ENCODE measurements at places on chromosomes 3 and 15. TPM values are rescaled to one million over a fixed set of nuclear protein-coding genes. Genes with fewer than 3 reads are reported as not detected.
A peak's percentile ranks its signal among the peaks of the same experiment; 100 is the strongest.

The SPINT1 gene
- 178 TPM for total RNA-seq

The TNFSF10 gene
- 10.4 TPM for total RNA-seq

DNA sequence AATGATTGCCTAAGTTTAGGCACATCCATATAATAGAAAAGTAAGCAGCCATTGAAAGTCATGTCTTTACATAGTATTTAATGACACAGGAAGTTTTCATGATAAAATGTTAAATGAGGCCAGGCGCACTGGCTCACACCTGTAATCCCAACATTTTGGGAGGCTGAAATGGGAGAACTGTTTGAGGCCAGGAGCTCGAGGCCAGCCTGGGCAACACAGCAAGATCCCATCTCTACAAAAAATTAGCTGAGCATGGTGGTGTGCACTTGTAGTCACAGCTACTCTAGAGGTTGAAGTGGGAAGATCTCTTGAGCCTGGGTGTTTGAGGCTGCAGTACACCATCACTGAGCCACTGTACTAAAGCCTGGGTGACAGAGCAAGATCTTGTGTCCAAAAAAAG is 59.4 kb downstream of the SETMAR start:
- H3K36me3 ChIP-seq, result peaks cover 12% of the 10 kb centered on the region
- peaks cover 4% of the 10 kb centered on the region for H3K4me1 ChIP-seq
- no peak for DNase-seq
- H3K27me3 ChIP-seq, result no peaks in the 10 kb centered on the region

- H3K36me3 ChIP-seq, result no peaks in the 10 kb centered on the region
- DNase-seq, result no peak
- peaks cover 10% of the 10 kb centered on the region for H3K27me3 ChIP-seq
- no peak overlapping the region for H3K27ac ChIP-seq
Observed at GRCh38 chr3:71776538-71776937, 8.4 kb downstream of the PROK2 start.

DNA sequence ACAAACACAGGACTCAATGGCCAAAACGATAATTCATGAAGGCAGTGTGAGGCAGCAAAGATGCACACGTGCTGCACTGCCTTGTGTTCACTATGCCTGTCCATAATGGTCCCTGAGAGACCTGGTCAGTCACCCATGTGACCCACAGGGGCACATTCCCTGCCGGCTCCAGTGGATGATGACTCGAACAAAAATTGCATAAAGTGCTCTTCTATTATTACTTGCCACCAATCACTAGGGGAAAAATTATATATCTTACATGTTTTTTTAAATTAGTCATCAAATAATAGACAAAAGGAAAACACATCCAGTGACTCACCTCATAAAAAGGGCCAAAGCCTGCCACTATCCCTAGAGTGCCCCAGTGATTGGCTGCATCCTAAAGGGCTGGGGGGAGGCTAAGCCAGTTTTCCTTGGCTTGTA is 47.5 kb downstream of the UBP1 start:
- no peak overlapping the region for H3K27ac ChIP-seq
- H3K4me1 ChIP-seq, result no peaks in the 10 kb centered on the region
- DNase-seq, result no peak
- H3K27me3 ChIP-seq, result no peaks in the 10 kb centered on the region

- H3K27ac ChIP-seq, result no peak overlapping the region
- DNase-seq, result no peak
- peaks cover 31% of the 10 kb centered on the region for H3K4me1 ChIP-seq
Observed at GRCh38 chr15:72037321-72037720, 80.6 kb downstream of the MYO9A start.

The RFTN1 gene
- total RNA-seq, result 103 TPM

DNA sequence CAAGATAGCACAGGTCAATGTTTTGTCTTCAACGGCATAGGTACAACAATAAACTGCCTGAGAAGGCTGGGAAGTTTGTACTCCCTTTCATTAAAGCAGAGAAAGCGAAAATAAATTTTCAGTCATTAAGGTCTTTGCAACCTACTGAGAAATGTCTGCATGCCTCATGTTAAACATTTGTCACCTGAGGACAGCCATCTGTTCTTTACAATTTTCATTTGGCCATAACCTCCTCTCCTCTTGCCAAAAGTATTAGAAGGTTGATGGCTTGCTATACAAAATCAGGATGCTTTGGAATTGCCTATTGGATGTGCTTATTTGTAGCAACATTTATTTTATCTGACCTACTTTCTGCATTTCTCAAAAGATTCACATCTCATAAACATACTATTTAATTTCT is 122.7 kb downstream of the GOLIM4 start:
- H3K27ac ChIP-seq, result no peak overlapping the region
- no peaks in the 10 kb centered on the region for H3K27me3 ChIP-seq
- DNase-seq, result no peak
- H3K4me3 ChIP-seq, result no peak overlapping the region
- peaks cover under 1% of the 10 kb centered on the region for H3K4me1 ChIP-seq

DNA sequence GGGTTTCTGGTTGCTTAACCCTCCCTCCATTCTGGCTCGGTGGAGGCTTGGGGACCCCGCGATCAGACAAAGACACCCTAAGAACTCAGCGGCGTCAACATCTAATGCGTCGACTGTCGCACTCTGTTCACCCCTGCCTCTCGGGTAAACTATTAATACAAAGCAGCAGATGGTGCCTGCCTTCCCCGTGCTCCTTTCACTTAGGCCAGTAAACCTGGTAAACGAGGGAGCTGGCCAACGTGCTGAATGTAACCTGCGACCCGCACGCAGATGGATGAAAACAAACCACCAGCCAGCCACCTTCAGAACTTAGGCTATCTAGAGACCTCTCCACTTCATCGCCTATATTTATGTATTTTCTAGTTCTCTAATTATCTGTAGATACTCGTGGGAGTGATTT is 848 bp upstream of the CADPS start:
- peaks cover 65% of the 10 kb centered on the region for H3K27me3 ChIP-seq
- DNase-seq, result no peak
- peaks cover 22% of the 10 kb centered on the region for H3K4me1 ChIP-seq
- H3K36me3 ChIP-seq, result no peaks in the 10 kb centered on the region

- no peak overlapping the region for H3K4me3 ChIP-seq
- no peaks in the 10 kb centered on the region for H3K27me3 ChIP-seq
- peaks cover 15% of the 10 kb centered on the region for H3K4me1 ChIP-seq
Observed at GRCh38 chr3:43423142-43423541, 136.8 kb downstream of the SNRK start.

GRCh38 chr3:123319760-123320159 is 118.0 kb downstream of the SEC22A start:
- no peaks in the 10 kb centered on the region for H3K4me1 ChIP-seq
- H3K36me3 ChIP-seq, result peaks cover 4% of the 10 kb centered on the region
- no peak overlapping the region for H3K4me3 ChIP-seq
- no peak for DNase-seq

The HHLA2 gene
- 12.1 TPM for total RNA-seq

DNA sequence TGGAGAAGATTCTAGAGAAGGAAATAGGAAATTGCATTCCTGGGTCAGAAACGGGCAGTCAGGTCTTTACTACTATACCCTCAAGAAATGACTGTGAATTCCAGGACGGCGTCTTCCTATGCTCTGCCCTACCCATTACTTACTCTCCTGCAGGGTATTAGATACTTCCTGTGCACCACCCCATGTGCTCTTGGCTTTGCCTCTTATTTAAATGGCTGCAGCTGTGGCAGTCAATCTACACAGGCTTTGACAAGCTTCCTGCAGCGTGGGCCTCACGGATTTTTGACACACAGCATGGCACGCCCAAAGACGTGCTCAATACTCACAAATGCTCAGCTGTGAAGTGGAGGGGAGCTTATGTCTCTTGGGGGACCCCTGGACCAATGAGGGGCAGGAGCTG is 206.1 kb downstream of the SV2B start:
- no peak for DNase-seq
- peaks cover 25% of the 10 kb centered on the region for H3K27me3 ChIP-seq
- no peak overlapping the region for H3K4me3 ChIP-seq
- no peaks in the 10 kb centered on the region for H3K36me3 ChIP-seq
- no peak overlapping the region for H3K27ac ChIP-seq
- H3K4me1 ChIP-seq, result peaks cover 13% of the 10 kb centered on the region

DNA sequence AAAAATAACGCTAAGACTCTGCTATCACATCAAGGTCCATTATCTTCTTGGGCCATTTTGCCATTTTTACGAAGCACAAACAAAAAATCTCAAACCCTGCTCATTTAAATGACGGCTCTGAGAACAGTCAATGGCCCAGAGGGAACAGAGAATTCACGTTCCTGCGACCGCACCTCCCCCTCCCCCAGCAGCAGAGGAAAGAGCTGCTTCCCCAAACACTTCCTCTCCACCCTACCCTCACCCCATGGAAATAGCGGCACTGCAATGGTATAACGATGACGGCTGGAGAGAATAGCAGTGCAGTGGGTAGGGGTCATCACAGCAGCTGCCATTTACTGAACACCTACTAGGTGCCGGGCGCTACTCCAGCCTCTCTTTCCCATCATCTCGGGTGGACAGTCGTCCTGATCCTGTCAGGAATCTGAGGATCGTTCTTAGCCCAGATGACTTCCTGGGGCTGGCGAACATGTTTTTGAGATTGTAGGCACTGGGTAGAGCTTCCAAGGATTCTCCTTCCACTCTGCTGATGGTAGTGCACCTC is 113.3 kb downstream of the IQSEC1 start:
- peaks cover 91% of the 10 kb centered on the region for H3K4me1 ChIP-seq
- H3K4me3 ChIP-seq, result no peak overlapping the region
- DNase-seq, result no peak

DNA sequence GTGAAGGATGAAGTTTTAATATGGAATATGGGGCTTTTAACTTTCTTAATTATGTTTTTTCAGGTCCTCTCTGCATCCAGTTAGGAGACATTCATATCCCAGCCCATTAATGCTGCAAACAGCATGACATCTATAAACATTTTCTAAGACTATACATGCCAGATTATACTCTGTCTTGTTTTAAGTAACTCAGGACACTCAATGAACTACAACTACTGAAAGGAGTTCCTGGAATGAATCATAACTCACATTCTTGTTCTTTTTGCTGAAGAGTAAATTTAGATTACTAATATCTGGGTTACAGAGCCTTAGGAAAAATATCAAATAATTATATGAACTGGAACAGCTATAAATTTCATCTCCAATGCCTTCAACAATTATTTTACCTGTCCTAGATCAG is 167.4 kb downstream of the STAG1 start:
- peaks cover 11% of the 10 kb centered on the region for H3K36me3 ChIP-seq
- no peak for DNase-seq
- no peaks in the 10 kb centered on the region for H3K27me3 ChIP-seq
- no peak overlapping the region for H3K4me3 ChIP-seq

The FBN1 gene
- total RNA-seq, result 32.1 TPM

GRCh38 chr15:40787344-40787841 is 17.6 kb downstream of the C15orf62 start:
- peak; percentile 90 for DNase-seq
- H3K27ac ChIP-seq, result peak overlapping the region; percentile 82
- H3K36me3 ChIP-seq, result peaks cover 7% of the 10 kb centered on the region
- no peak overlapping the region for H3K4me3 ChIP-seq
- no peaks in the 10 kb centered on the region for H3K27me3 ChIP-seq

The TMIE gene
- not detected for total RNA-seq

DNA sequence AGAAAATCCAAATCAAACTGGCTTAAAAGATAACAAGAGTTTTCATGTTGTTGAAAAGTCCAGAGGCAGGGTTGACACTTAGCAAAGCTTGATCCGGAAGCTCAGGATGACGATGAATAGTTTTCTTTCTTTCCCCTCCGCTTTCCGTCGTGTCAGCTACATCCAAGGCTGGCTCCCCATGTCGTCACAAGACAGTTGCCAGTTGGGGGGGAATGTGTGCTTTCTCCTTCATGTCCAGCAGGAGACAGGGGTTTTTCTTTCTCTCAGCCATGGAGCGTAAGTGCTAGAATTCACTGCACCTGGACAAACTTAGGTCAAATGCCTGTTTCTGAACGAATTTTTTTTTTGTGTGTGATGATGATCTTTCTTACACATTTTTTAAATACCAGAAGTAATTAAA is 273.8 kb upstream of the RGMA start:
- peaks cover 12% of the 10 kb centered on the region for H3K4me1 ChIP-seq
- H3K27me3 ChIP-seq, result no peaks in the 10 kb centered on the region
- H3K4me3 ChIP-seq, result no peak overlapping the region
- DNase-seq, result no peak
- H3K27ac ChIP-seq, result no peak overlapping the region

The RLBP1 gene
- total RNA-seq, result 1.3 TPM

DNA sequence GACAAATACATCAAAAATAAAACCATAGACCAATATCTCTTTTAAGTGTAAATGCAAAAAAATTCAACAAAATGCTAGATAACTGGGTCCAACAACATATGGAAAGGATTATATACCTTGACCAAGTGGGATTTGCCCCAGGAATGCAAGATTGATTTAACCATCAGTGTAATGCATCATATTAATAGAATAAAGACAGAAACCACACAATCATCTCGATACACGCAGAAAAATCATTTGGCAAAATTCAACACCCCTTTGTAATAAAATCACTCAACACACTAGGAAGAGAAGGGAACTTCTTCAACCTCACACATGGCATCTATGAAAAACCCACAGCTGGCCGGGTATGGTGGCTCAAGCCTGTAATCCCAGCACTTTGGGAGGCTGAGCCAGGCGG is 19.5 kb downstream of the GREM1 start:
- H3K27me3 ChIP-seq, result no peaks in the 10 kb centered on the region
- H3K4me3 ChIP-seq, result no peak overlapping the region
- no peaks in the 10 kb centered on the region for H3K36me3 ChIP-seq
- no peak for DNase-seq
- no peak overlapping the region for H3K27ac ChIP-seq

DNA sequence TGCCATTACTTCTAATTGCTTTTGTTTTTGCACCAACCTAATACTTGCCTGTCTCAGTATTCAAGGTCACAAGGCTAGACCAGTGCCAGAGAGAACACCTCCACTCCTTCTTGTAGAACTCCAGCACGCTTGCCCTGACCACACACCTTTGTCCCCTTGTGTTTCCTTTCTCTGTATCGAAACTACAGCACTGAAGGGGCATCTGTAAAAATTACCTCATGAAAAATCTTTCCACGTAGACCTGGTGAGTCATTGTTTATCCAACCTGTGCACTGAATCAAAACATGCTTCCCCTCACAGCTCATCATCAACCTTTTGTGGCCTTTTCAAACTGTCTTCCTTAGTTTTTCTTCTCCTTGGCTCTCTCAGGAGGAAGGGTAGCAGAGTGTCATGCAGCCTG is 259.5 kb downstream of the THRB start:
- H3K36me3 ChIP-seq, result no peaks in the 10 kb centered on the region
- H3K27ac ChIP-seq, result no peak overlapping the region
- no peak overlapping the region for H3K4me3 ChIP-seq
- peaks cover 4% of the 10 kb centered on the region for H3K4me1 ChIP-seq

DNA sequence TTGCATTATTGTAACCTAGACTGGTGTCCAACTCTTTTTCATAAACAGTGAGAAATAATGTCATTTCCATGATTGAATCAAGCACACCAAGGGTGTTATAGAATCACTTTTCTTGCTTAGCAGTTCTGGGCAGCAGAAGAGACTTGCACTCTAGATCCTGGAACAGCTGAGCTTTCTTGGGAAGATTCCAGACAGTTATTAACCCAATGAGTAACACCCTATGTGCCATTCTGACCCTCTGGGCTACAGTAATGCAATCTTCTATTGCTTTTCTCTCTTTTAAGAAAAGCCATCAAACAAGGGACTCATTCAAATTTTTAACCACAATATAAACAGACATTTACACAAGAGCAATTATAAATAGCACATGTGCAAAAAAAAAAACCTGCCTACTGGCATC is 39.3 kb upstream of the USP3 start:
- H3K27ac ChIP-seq, result peak overlapping the region; percentile 87
- no peaks in the 10 kb centered on the region for H3K36me3 ChIP-seq
- H3K4me3 ChIP-seq, result no peak overlapping the region
- peaks cover 72% of the 10 kb centered on the region for H3K4me1 ChIP-seq
- DNase-seq, result peak; percentile 64
- H3K27me3 ChIP-seq, result no peaks in the 10 kb centered on the region

The GAP43 gene
- total RNA-seq, result 3.6 TPM
